Lower lobe of right lung (tissue), 2 donors: ENCODE measurements at places on chromosomes 12 and 14.

DNA sequence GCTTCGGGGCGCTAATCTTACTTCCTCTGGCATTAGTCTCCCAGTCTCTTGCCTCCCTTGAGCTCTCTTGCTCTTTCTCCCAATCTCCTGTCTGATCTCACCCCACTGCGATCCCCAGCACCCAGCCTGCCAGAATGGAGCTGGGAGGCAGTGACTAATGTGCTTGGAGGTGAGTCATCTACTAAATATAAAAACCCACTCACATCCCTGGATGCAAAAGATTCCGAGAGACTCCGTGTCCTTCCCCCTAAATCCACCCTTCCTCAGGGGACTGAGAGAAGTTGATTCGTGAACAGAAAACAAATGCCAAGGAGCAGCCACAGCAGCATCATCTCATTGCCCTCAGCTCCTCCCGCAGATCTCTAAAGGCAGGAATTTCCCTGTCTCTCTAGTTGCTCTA, 45.7 kb upstream of the KCNA5 start:
- DNase-seq, result no peak

DNA sequence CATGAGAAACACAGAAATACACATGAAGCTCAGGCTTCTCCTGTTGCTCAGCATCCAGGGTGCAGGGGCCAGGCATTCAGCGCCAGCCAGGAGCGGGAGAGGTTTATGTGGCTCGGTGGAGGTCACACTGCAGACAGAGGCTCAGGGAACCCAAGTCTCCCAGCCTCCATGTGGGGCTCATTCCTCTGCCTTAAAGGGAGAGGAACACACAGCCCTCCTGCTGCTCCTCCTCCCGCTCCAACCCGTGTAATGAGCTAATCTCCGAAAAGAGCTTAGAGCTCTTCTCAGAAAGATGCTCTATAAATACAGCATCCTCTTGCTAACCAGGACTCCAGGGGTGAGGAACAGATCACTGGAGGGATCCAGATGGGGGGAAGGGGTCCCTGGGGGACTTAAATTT, 28.2 kb downstream of the FGF6 start:
- DNase-seq, result no peak

DNA sequence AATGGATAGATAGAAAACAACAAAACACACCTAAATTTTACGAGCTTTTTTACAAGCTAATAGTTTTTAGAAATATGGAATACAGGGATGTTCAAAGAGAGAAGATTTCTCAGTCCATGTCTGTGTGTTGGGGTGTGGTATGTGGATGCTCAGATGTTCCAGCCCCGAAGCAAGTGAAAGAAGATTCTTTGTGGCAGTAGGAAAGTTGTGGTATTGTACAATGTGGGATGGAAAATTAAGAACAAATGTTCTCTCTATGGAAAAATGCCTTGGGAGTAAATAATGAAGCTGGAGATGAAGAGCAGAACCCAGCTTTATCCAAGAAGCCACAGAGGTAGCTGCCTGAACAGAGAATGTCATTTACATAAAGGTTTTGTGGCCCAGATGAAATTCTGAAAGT, 150.3 kb upstream of the PRKD1 start:
- DNase-seq, result no peak

- DNase-seq, result no peak
Measured at GRCh38 chr12:71162832-71163763, 5.3 kb upstream of the TSPAN8 start.

- DNase-seq, result no peak
Measured at GRCh38 chr14:68644101-68644500, 148.8 kb downstream of the ZFP36L1 start.

DNA sequence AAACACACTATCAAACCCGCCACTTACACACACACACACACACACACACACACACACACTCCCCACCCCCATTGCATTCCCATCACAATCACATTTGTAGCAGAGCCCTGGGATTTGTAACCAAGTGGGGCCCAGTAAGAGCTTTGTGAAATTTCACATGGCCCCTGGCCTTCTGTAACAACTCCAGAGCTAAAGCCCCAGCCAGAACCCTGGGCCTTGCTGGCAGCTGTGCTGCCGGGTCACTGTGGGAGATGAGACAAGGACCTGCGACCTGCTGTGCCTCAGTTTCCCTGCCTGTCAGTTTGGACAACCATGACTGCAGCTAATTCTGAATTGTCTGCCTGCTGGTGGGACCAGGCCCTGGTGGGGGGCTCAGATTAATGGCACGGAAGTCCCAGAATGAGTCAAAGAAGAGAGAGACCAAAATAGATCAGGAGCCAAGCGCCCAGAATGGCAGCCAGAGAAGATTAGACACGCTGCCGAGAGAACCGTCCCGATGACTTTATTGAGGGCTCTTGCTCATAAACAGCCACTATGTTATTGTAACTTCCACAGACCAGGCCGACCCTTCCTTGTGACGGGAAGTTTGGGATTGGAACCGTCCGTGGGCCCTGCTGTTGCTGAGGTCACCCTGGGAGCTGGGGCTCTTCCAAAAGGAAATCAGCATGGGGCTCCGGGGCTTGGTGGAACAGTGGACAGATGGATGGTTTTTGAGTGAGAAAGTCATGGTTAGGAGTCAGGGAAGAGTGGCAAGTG, 123.1 kb downstream of the ZFP36L1 start:
- DNase-seq, result no peak

GRCh38 chr12:94144781-94145180, 3.6 kb upstream of the PLXNC1 start:
- DNase-seq, result no peak

GRCh38 chr12:50677858-50678257, 86.0 kb upstream of the ATF1 start:
- DNase-seq, result no peak

DNA sequence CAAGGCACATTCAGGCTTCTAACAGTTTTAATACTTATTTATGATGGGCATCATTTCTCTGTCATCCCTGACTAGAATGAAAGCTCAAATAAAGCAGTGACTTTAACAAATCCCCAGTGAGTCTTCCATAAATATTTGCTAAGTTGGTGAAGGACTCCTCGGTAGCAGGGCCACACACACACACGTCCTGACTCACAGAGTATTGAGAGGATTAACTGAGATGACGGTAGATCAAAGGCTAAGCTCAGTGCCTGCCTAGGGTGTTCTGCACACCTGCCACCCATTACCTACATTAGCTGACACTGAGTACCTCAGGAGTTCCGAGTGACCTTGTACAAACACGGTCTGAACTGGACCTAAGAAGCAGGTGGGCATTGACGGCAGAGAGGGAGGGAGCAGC, 197.3 kb upstream of the SFSWAP start:
- no peak for DNase-seq

DNA sequence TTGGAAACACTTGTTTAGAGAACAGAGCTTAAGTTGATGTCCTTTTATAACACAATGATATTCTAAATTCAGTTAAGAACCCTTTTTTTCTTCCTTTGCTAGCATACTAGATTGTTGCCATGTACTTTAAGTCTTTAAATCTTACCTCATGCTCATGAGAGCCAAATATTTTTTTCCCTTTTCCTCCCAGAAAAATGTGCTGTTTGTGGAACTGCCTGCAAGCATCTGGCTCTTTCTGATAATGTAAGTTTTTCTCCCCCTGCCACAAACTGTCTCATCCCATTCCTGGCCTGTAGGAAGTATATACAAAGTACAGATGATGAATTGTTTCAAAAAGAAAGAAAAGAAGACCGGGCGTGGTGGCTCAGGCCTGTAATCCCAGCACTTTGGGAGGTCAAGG, 5.3 kb downstream of the RNF212B start:
- no peak for DNase-seq

- no peak for DNase-seq
Measured at GRCh38 chr14:90696720-90697119, 119.5 kb downstream of the TTC7B start.

DNA sequence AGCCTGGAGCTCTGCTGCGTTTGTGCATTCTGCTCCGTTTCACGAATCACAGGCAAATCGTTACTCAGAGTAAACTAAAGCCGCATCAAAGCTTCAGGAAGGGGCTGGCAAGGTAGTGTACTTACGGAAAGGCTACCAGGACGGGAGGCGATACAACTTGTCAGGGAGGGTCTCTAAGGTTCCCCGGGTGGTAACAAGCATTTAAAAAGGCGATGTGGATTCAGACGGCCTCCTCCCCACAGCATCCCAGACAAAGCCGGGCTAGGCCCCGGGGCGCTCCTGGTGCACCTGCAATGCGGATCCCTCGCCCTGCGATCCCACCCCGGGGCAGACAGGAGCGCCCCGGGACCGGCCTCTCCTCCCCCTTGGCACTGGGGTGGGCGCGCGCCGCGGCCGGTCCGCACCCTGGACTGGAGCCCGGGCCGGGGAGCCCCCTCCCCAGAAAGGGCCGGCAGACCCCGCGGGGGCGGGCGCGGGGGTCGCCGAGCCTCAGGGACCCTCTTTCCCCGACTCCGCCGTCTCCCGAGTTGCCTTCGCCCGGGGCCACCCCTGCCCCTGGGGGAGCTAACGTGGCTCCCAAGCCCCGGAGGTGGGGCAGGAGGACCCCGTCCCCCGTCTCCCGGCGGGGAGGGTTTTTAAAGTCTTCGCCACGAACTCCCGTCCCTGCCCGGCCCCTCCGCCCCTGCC, 718 bp downstream of the CCDC92 start:
- peak; percentile 69 for DNase-seq

GRCh38 chr14:52155651-52156213, 86.9 kb upstream of the NID2 start:
- no peak for DNase-seq

DNA sequence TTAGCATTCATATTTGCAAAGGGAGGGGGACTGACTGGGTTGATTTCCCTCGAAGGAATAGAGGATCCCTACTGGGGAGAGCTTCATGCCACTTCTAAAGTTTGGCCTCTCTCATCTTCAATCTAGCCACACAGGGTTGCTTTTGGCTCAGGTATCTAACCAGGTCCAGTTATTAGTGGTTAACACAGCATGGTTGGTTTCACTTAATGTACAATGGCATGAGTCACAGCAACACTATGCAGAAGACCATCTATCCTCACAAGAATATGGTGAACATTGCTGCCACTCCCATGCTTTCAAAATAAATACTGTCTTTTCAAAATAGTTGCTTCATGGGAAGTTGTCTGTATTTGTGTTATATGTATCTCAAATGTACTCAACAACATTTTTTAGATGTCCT, 6.6 kb upstream of the RAB3IP start:
- no peak for DNase-seq

- DNase-seq, result no peak
Measured at GRCh38 chr12:125786143-125786542, 720.9 kb downstream of the AACS start.

DNA sequence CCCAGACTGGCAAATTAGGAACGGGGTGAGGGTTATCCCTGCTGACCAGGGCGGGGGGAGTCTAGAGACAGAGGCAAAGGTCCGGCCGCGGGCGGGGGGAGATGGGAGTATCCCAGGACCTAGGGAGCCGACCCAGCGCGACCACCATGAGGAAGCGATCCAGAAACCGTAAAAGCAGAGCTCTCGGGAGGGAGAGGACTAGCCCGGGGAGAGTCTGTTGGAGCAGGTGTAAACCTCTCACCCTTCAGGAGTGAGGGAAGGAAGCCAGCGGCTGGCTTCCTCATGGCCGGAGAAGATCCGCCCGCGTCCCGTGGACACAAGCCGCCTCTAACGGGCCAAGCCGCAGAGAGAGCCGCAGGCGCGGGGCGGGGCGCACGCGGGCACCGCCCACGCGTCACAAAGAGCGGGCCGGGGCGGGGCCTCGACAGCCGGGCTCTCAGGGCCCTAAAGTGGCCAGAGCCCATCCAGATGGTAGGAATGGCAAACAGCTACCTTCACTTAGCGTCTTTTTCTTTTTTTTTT, at the start of gene ACRBP:
ACRBP (minus strand) TSS at position 350 of the 522 bp plus-strand sequence; CDS start at position 284, 66 bp downstream.
- peak; percentile 89 for DNase-seq

DNA sequence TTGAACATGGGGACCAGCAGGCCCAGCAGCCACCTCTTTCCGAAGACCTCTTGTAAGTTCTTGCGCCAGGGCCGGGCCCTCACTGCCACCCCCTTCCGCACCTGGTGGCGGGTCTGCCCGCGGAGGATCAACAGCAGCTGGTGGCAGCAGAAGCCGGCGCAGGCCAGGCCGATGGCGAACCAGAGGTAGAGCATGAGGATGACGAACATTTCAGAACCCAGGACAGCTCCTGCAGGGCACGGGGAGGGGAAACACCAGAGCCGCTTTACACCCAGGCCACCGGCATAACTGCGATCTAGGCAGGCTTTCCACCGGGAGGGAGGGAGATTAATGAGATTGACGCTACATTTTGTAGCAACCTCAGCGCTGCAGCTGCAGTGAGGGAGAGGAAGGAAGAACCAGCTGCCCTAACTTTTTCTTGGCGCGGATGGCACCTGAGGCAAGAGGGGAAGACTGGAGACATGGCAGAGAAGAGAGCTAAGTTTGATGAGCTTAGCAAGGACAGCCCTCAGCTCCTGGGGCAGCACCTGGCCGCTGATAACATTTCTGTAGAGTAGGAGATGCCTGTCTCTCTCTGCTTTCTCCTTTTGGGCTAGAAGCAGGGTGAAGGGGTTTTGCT, 7.8 kb downstream of the ZDHHC22 start:
- DNase-seq, result peak; percentile 53

GRCh38 chr12:16183541-16183940, 93.9 kb downstream of the SLC15A5 start:
- no peak for DNase-seq

DNA sequence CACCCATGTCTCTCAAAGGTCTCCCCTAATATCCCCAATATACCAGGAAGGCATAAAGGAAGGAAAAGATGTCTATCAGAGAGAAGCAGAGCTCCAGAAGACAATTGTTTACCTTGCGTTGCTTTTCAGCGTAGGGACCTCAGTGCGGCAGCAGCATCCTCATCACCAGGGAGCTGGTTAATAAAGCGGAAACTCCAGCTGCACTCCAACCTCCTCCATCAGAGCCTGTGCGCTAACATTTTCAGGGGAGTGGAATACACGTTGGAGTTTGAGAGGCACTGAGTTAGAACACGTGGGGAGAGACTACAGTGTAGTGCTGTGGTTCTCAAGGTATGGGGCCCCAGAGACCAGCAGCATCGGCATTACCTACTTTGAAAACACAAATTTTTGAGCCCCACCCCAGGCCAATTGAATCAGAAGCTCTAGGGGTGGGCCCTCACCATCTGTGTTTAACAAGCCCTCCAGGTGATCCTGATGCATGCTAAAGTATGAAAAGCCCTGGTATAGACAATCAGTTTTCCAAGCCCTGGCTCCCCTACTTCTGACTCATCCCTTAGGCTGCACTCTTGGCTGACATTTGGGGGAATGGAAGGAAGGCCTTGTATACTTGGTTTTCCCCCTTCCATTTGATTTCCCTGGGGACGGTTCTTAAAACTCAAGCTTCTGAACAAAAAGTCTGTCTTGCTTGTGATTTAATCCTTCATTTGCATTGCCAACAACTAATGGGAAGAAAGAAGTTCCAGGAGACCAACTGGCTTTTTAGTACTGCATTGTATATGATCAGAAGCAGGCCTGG, 419.0 kb upstream of the CCDC196 start:
- no peak for DNase-seq

DNA sequence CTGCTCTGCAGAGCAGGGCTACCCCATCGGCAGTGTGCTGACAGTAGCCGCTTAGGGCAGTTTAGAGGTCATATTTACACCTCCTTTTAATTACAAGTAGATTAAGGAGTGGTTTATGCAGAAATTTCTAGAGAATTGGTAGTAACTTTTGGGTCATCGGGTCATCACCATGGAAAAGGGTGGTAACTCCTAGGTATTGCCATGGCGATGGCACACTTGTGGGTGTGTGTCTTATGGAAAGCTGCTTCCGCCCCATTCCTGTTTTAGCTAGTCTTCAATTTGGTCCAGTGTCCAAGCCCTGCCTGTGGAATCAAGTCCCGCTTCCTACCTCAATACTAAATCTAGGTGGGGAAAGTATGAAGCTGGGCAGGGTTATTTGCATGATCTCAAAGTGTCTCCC, 29.5 kb upstream of the ZNF740 start:
- DNase-seq, result no peak

GRCh38 chr12:89117448-89118034, 234.8 kb downstream of the DUSP6 start:
- DNase-seq, result peak; percentile 38

GRCh38 chr12:131827961-131828534, at the start of gene MMP17:
MMP17 (plus strand) TSS chr12:131828393; CDS start chr12:131828495, 102 bp downstream.
- DNase-seq, result no peak
